Suprapubic skin (tissue), 4 donors: ENCODE measurements at places on chromosomes 5 and 9.
A peak's percentile ranks its signal among the peaks of the same experiment; 100 is the strongest.

DNA sequence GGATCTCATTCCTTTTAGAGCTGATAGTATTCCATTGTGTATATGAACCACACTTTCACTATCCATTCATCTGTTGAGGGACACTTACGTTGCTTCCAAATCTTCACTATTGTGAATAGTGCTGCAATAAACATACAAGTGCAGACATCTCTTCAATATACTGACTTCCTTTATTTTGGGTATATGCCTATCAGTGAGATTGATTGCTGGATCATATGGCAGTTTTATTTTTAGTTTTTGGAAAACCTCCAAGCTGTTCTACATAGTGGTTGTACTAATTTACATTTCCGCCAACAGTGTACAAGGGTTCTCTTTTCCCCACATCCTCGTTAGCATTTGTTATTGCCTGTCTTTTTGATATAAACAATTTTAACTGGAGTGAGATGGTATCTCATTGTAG, 33.8 kb upstream of the LECT2 start:
- no peak for DNase-seq

- peak; percentile 95 for DNase-seq
Measured at GRCh38 chr5:119070578-119070827, 384 bp upstream of the DMXL1 start.

GRCh38 chr9:72462340-72462739, 59.1 kb upstream of the TMC1 start:
- no peak for DNase-seq

DNA sequence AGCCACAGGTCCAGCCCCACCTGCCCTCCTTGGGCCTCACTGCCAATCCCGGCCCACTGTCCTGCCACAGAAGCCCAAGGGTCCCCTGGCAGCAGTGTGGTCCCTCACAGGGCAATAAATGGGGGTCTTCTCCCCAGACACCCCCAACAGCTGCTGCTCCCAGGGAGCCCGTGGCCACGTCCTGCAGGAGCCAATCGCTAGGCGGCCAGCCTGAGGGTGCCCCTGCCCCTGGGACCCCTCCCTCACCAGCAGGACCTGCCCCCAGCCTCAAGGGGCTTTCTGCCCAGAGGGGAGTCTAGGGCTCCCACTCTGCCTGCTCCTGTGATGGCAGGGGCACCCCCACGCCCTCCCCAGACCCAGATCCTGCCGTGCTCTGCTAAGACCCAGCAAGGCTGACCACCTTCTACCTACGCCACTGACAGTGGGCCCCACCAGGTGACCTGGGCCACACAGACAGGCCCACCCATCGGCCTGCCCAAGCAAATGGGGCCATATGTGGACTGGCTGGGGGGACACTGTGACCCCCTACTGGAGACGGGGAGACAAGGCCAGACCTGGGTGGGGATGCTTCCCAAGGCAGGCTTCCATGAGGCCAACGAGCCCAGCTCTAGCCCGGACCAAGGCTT, 17.0 kb downstream of the NOTCH1 start:
- DNase-seq, result no peak

DNA sequence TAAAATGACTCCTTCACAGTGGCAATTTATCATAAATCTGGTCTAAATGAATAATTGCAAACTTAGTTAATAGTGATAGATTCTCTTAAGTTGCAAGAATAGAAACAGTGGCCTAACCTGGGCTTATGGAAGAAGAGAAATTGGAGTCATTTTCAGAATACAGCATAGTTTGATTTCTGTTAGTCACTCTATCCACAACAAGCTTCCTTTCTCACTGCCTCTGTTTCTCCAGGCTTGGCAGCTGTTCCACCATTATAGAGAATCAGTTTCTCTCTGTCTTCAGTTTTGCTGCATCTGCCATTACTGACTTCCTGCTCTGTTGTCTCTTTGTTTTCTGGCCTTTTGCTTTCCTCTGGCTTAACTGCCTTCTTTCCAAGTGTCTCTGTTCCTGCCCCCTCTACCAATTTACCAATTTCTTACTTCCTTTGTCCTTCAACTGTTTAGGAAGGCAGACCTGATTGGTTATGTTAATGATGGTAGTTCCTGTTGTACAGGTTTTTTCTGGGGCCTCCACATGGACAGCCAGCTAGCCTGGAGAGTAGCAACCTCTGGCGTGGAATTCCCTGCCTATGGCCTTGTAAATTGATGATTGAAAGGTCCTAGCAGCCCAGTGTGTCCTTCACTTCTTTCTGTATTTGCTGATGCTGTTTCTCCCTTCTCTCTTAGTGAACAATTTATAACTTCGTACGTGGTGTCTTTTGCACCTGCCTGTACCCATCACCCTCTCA, 75.9 kb upstream of the RASGRF2 start:
- no peak for DNase-seq

DNA sequence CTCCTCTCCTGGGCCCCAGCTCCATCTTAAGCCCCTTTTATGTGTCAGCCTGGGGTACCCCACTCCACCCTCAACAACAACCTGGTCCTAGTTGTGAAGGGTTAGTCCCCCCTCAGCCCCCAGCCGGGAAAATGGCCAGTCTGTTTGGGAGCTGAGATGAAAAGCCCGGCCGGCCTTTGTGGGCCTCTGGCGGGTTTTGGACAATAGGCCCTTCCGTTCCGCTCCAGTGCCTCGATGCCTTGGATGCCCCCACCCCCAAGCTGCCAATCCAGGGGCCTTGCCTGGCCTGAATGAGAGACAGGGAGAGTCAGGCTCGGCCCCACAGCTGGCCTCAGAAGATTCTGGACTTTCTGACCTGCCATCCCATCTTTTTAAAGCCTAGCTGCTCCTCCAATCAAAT, 9.2 kb downstream of the CNTFR start:
- DNase-seq, result no peak

DNA sequence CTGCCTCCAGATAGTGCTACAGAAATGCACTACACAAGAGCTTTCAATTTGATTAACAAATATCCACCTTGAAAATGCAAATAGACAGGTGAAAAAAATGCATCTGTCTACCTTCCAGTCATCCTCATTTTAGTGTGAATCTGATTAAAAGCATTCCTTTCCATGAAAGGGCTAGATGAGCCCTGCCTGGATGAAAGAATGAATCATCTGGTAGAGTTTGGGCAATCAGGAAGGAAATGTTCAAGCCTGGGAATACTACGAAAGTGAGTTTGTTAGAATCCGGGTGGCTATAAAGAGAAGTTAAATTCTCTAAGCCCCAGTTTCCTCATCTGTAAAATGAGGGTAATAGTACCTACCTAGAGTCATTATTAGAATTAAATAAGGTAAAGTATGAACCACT, 142.6 kb downstream of the FAM114A2 start:
- no peak for DNase-seq

DNA sequence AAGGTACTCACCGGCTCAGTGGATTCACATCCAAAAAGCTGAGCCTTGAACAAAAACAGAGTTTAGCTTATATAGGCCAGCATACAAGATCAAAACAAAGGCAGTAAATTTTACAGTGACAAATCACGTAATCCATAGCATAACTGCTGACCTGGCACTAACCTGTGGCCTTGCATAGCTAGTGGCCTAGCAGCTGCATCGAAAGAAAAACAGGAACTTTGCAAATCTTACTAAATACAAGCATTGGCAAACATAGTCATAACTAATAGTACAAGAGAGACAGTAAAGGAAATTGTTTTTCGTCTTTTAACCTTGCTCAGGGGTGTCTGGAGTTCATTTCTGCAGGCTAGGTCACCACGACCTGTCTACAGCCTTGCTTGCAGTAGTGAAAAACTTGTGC, 4.8 kb downstream of the HSDL2 start:
- no peak for DNase-seq

DNA sequence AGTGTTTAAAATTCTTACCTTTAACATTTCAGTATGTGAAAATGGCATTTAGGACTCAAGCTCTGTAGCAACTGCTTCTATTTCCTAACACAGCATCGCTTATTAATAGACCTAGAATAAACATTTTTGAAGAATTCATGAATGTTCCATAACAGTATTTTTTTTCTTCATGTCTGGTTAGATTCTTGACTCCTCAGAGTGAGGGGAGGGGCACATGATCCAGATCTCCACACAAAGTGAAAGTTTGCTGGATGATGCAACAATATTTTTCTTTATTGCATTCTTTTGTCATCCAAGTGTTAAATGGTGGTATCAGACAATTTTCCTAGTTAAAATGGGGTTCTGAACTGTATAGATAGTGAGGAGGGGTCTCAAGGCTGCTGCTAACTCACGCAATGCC, 130.8 kb upstream of the MAN2A1 start:
- DNase-seq, result no peak

DNA sequence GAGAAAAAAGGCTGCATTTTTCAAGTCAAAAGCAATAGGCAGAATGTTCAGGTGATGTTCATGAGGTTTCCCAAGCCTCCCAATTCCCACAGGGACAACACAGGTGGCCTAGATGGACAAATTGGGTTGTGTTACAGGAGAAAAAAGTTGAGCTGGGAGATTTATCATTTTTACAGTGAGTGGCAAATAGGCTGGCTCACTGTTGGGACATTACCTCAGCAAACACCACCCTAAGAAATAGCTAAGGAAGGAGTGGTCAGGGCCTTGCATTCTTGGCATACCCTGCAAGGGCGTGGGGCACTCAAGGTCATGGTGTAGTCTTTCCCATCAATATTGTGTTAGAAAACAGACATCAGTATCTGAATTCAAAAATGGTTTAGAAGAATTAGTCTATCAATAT, 23.3 kb upstream of the CPLANE1 start:
- DNase-seq, result no peak
